ENCODE measurements at places on chromosomes 7 and 10.

DNA sequence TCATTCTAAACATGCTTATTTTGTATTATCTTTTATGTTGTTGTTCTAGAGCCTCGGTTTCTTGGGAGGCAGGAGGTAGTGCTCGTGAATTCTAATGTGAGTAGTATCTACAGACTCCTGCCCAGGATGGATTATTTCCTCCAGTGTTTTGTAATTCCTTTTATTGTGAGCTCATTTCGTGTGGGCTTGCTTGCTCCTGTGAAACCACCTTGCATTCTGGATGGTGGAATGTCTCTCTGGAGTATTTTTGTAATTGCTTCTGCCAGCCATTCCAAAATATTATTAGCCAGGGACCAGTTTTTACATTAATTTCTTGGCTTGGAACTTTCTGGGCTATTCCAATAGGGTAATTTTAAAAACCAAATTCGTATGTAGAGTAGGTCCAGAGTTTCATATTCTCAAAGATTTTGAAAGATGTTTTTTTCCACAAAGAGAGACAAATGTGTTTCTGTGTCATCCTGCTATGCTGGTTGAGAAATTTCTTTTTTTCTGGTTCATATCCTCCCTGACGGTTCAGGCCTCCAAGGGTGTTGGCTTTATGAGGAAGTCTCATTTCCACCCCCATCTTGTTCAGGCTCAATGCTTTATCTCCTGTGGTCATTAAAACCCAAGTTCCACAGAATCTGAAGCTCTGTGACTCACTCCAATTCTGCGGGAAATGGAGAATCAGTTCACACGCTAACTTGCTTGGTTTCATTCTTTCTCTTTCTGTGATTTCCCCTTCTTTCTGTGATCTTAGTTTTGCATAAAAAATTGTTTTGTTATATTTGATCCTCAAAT, 41.7 kb upstream of the CALD1 start:
- DNase-seq: no peak

DNA sequence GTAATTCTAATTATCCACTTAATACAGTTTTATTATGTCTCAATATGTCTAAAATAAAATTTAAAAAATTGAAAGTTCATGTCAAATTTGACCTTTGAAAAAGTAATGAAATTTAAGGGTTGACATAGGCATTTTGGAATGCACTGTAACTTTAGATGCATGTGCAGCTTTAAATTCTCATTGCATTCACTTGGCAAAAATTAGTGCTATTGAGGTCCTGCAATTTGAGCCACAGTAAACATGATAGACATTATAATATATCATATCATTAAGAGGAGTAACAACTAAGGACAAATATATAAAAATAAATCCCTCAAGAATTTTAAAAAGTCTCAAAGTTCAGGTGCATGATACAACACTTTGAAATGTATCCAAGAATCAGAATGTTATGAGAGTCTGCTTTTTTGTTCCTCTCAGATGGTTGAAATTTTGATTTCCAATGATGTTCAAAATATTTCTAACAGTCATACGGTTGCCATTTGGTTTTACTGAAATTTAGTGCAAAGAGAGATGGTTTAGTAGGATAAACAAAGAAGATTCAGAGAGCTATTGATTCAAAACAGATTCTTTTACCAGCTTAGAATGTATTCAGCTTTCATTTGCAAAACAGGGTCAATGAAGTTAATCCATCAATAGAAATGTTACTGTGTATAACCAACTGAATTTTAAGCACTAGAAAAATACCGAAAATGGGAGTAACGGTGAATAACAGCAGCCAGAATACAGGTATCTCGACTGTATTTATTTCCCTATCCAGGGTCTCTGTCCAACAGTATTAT, 71.8 kb downstream of the SEMA3A start:
- no peak for DNase-seq

GRCh38 chr10:96922978-96923948, 91.2 kb downstream of the LCOR start:
- DNase-seq: no peak

GRCh38 chr7:122311734-122312450, 7.3 kb upstream of the FEZF1 start:
- no peak for DNase-seq
